ENCODE measurements at places on chromosomes 2 and 18. TPM values are rescaled to one million over a fixed set of nuclear protein-coding genes. Genes with fewer than 3 reads are reported as not detected.

The HOXD10 gene
- total RNA-seq: not detected

The TWIST2 gene
- not detected for total RNA-seq

The CYTIP gene
- total RNA-seq: 279 TPM

The REG3A gene
- not detected for total RNA-seq

The ZNF236 gene
- total RNA-seq: 27.7 TPM

The TNS1 gene
- 13.5 TPM for total RNA-seq

The DQX1 gene
- total RNA-seq: 0.25 TPM

The DSG4 gene
- total RNA-seq: not detected

The MTCL1 gene
- 1.8 TPM for total RNA-seq

The MC5R gene
- total RNA-seq: not detected

The FSHR gene
- not detected for total RNA-seq

The C2orf81 gene
- 3.0 TPM for total RNA-seq

The KYNU gene
- not detected for total RNA-seq

The AFF3 gene
- total RNA-seq: 13.0 TPM

The MYCN gene
- not detected for total RNA-seq

The TUBB8B gene
- total RNA-seq: not detected

The PCARE gene
- not detected for total RNA-seq

The FNDC4 gene
- not detected for total RNA-seq

The NPC1 gene
- 33.8 TPM for total RNA-seq

The APLF gene
- total RNA-seq: 2.7 TPM

The BOLL gene
- total RNA-seq: not detected

The PLEK gene
- 0.60 TPM for total RNA-seq

The CCL20 gene
- not detected for total RNA-seq

The MALT1 gene
- total RNA-seq: 52.1 TPM

The TMEM169 gene
- 3.0 TPM for total RNA-seq

The LHCGR gene
- not detected for total RNA-seq

Measured in activated CD4-positive, alpha-beta T cell treated with anti-CD3 and anti-CD28 coated beads, Interleukin-2, amount 10 ng/mL, durations not matched to agents 7 days and 5 days (primary cell).